Caki2 (cell line): ENCODE measurements at places on chromosomes 3 and 15. TPM values are rescaled to one million over a fixed set of nuclear protein-coding genes. Genes with fewer than 3 reads are reported as not detected.

- DNase-seq, result no peak
Measured at GRCh38 chr3:171410186-171410585, 50.0 kb downstream of the TNIK start.

GRCh38 chr3:52931889-52932288 is 34.5 kb upstream of the STIMATE start:
- no peak for DNase-seq

The B3GNT5 gene
- total RNA-seq, result 7.9 and 8.0 TPM in 2 replicates

DNA sequence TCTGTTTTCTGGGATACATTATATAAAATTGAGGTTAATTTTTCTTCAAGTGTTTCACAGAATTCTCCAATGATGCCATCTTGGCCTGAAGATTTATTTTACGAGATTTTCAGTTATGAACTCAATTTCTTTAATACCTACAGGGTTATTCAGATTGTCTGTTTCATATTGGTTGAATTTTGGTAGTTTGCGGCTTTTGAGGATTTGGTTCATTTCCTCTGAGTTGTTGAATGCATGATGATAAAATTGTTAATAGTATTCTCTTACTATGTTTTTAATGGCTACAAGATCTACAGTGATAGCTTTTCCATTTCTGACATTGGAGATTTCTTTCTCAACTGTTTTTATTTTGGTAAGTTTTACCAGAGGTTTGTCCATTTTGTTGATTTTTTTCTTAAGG is 63.9 kb upstream of the PTPRG start:
- no peak for DNase-seq

GRCh38 chr3:154071146-154071545 is 50.0 kb upstream of the ARHGEF26 start:
- DNase-seq, result no peak

DNA sequence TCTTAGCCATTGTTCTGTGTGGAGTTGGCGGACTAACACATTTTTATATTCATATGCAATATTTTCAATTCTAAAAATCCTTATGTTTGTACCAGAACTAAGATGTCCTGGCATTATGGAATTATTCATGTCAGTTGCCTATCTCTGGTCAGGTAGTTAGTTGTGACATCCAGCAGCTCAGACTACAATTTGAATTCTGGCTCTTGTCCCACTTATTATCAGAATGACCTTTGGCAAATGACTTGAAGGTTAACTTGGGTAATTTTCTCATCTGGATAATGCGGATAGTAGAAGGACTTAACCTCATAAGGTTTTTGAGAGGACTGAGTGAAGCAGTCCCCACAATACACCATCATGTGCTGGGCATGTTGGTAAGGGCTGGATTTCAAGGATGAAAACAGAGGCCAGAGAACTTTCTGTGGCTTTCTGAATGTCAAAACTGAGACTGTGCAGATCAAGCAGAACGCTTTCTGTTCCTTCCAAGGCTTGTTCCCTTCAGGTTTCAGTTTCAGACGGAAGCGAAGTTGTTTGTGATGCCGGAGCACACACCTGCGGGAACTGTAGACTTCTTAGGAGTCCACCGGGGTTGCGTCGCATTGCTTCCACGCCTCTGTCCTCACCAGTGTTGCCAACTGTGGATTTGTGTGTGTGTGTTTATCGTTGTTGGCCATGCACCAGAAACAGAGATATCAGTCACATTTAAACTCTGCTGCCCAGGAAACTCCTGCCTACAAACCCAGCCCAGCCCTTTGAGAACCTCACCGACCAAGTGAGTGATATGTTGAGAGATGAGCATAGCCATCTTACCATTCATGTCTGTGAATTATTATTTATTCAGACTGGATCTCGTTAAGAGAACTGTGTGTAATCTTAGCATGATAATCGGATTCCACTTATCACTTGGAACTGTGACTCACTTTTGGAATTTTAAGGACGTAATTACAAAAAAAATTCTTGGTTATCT is 76.0 kb downstream of the PTPRG start:
- DNase-seq, result peak; percentile 50

- DNase-seq, result peak; percentile 72
Measured at GRCh38 chr15:72758182-72758581, 25.4 kb downstream of the ADPGK start.

The ATRIP gene
- 1.6 and 4.0 TPM in 2 replicates for total RNA-seq

- DNase-seq, result no peak
Measured at GRCh38 chr15:32766101-32766500, 48.3 kb downstream of the GREM1 start.

GRCh38 chr3:28290863-28291300 is 49.5 kb downstream of the CMC1 start:
- DNase-seq, result no peak

The GABPB1 gene
- 26.9 and 56.7 TPM in 2 replicates for total RNA-seq

The CYP8B1 gene
- total RNA-seq, result not detected in 2 replicates

The RPL15 gene
- 3,923 and 4,358 TPM in 2 replicates for total RNA-seq

The PDE12 gene
- 5.9 and 7.6 TPM in 2 replicates for total RNA-seq

DNA sequence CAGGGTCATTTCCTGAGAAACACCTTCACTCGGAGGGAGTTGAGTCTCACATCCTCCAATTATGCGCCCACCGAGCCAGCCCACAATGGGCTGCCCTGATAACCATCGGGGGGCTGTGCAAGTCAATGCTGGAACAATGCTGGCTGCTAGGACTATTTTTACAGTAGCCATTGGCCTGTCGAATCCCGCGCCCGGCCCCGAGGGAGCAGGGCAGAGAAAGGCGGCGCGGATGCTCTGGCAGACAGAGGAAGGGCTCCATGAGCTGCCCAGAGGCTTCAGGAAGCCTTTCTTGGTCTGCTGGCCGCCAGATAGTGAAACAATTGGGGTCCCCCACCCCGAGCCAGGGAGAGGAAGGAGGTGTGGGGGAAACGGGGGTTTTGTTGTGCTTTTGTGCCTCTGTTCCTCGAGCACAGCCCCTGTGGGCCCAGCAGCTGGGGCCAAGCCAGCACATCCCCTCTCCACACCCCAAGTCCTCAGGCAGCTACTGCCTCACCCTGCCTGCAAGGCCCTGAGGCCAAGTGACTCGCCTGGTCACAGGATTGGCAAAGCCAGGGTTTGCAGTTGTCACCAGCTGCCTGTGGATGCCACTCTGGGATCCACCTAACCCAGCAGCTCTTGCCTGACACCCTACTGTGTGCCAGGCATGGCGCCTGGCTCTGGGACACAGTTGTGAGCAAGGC is 39.0 kb downstream of the SLC6A6 start:
- no peak for DNase-seq

GRCh38 chr3:143160437-143160836 is 40.9 kb downstream of the CHST2 start:
- no peak for DNase-seq

GRCh38 chr15:93049914-93050578 is 39.0 kb downstream of the RGMA start:
- DNase-seq, result no peak

GRCh38 chr3:107938143-107938542 is 152.7 kb downstream of the CD47 start:
- DNase-seq, result peak; percentile 47

DNA sequence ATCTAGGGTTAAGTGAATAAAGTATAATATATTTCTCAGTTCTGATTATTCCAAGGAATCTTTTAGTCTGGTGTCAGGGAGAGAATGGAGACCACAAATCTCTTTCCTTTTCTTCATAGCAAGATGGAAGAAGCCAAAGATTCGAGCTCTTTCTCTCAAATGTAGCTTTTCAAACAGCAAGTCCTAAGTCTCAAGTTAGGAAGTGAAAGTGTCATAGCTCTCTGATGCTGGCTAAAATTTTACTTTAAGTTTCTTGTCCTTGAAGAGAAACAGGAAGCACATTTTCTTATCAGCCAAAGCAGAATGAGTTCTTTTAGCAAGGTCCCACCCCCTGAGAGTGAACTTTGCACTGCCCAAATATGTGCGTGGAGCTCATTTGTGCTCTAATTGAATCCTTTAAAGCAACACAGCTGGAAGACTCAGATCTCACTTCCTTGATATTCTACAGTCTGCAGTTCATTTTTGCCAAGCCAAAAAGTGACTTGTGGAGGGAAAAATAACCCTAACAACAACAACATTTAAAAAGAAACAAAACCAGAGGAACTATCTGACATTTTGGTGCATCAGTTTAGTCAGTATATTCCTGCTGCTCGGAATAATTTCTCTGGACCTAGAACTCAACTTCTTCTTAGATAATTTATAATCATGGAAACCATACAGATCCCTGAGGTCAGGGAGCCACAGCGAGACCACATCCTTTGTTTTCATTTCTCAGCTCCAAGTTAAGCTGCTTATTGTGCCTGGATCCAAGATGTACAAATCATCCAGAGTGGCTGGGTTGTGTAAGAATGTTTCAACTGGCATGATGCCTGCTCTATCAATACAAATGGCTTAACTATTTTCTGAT is 238.7 kb upstream of the P2RY1 start:
- peak; percentile 27 for DNase-seq

- DNase-seq, result no peak
Measured at GRCh38 chr3:43867436-43868072, 176.8 kb downstream of the ABHD5 start.

- peak; percentile 69 for DNase-seq
Measured at GRCh38 chr15:33700695-33701303, 267.5 kb upstream of the CHRM5 start.

The LSAMP gene
- not detected in 2 replicates for total RNA-seq

- DNase-seq, result no peak
Measured at GRCh38 chr3:172711454-172711795, 558 bp upstream of the NCEH1 start.

- peak; percentile 60 for DNase-seq
Measured at GRCh38 chr15:42891569-42891968, 29.0 kb downstream of the TTBK2 start.

DNA sequence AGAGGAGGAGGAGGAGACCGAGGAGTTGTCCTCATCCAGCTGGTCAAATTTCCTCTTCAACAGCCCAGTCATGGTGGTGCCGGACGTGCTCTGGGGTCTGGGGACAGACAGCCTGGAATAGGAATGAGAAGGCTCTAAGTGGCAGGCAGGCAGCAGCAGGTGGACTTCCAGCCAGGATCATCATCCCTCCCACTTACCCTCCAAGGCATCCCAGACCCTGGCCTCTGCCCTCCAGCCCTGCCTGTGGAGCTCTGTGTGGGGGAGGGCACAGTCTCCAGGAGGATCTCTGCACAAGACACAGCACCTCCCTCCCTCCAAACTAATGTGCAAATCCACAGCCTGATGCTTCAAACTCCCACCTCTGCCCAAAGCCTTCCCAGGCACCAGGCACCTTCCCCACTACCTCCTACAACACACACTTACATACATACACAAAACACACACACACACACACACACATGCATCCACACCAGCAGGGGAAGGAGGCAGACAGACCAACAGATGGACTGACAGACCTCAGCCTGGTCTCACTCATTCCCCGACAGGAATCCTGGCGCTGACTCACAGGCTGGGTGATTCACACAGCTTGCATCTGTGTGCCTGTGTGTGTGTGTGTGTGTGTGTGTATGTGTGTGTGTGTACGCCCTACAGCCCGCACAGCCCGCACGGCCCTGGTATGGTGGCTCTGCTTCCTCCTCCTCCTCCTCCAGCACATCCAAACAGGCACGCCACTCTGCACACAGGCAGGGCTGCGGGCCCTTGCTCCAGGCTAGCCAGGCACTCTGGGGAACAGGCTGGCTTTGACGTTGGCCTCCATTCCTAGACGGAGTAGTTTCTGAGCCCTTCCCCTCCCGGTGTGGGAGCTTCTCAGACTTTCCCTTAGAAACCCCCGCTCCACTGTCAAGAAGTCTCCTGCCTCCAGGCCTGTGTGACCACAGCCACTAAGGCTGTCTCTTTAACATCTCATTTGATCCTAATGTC is 6.5 kb downstream of the CSRNP1 start:
- peak; percentile 88 for DNase-seq
